Upper lobe of left lung (tissue), 6 donors: ENCODE measurements at places on chromosomes 7 and 10. TPM values are rescaled to one million over a fixed set of nuclear protein-coding genes. Genes with fewer than 3 reads are reported as not detected.

GRCh38 chr10:31620226-31621151 lies 301.5 kb downstream of the ZEB1 start:
- DNase-seq = no peak

DNA sequence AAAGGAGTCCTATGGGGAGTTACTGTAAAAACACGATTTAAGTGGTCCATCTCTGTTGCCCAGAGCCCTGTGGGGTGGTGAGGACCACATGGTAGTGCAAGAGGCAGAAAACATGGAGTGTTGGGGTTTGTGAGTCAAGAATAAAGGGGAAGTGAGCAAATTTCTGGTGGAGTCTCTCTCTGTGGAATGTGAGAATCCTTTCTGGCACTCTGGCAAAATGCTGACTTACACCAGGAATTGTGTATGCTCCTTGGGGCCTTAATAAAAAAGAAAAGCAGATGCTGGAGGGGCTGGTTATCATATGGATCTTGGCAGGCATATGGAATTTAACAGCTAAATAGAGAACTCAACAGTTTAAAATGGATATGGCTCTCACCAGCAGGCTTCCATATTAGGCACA lies 486.0 kb downstream of the TNS3 start:
- DNase-seq = no peak

DNA sequence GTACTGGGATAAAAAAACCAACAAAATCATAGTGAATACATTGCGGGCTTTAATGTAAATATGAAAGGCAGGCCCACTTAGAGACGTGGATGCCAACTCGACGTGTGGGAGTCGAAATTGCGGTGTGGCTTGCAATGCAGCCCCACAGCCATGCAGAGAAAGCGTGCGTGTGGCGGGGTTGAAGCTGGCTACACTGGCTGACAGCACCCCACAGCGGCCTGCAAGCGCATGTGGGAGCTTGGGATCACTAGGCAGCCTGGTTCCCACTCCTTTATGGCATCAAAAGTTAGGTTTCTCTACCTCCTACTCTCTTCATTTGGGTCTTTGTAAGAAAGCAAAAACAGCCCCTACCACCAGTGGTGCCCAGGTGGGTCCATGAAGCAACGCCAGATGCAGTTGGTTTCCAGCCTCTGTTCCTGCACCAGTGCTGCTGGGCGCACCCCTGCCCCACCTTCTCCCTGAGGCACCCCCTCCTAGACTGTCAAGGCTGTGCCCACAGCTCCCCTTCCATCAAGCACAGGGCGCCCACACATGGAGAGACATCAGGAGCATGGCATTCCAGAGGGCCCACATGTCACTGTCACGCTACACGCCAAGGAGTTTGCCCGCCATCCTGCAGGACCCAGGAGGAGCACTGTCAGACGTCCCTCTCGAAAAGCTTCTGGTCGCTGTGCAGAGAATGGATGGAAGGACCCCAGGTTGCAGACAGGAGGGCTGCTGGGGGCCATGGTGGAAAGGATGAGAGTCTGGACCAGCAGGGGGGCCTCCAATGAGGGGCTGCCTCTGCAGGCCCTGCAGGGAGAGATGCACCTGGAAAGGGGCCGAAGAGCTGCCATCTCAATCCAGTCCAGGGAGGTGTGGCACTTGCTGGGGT lies 142.9 kb downstream of the PAXIP1 start:
- no peak for DNase-seq

DNA sequence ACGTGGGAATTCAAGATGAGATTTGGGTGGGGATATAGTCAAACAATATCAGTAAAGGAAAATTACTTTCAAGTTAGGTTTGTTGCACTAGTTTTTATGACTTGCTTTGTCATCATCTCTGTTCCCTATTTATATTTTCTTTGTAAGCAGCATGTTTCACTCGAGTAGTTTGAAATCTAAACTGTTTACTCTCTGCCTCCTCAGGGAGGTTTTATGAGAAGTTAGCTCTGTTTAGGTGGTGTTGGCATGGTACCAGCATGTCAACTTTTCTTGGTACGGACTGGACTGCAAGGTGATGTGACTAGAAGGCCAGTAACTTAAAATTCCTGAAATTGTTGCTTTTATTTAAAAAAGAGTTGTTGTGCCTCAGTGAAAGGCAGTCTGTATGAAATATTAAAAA lies 59.2 kb upstream of the MTPN start:
- no peak for DNase-seq

DNA sequence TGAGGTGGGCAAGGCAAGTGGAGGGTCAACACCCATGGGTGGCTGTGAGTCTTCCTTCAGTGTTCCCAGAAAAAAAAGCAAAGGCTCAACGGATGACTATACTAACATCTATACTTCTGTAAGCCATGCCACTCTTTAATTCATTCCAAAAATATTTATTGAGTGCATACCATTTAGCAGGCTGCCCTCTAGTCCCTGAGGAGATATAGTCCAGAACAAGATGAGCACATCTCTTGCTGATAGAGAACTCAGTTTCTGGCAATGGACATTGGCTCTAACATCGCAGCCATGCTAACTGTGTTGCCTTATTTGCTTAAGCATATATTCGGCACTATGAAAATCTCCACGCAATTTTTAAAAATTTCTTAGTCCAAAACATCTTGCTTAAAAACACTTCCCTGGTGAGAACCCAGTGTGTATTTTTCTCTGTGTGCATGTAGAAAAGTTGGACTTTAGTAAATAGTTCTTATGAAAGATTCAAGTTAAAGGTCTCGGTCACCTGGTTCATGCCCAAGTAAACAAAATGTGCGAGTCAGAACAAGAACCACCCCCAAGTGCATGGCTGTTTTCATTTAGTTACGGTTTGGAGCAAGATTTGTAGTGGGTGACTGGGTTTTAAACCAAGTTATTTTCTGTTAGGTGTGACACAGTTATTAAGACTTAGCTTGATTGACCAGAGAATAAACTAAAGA lies 69.8 kb downstream of the MET start:
- no peak for DNase-seq

GRCh38 chr10:98892523-98892922 lies 343.1 kb downstream of the HPSE2 start:
- DNase-seq = no peak

- DNase-seq = no peak
These were observed 5.8 kb downstream of the CLCN1 start for GRCh38 chr7:143321734-143322133.

- no peak for DNase-seq
These were observed 51.7 kb downstream of the SMURF1 start for GRCh38 chr7:99092064-99092720.

DNA sequence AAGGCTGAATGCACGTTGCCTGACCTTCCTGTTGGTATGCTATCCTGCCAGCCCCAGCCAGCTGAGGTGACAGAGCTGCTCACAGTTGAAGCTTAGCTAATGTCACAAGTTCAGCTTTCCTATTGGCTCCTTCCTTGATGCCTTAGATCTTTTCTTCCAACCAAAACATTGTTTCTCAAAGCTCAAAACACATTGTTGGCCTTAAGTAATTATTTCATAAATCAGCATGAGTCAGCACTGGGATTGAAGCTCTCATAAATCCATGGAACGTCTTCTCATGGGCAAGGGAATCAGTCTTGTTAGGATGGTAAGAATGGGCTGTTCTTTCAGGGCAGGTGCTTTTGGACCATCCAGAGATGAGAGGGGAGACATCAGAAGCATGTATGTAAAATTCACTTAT lies 128.1 kb upstream of the SAMD8 start:
- DNase-seq = no peak

DNA sequence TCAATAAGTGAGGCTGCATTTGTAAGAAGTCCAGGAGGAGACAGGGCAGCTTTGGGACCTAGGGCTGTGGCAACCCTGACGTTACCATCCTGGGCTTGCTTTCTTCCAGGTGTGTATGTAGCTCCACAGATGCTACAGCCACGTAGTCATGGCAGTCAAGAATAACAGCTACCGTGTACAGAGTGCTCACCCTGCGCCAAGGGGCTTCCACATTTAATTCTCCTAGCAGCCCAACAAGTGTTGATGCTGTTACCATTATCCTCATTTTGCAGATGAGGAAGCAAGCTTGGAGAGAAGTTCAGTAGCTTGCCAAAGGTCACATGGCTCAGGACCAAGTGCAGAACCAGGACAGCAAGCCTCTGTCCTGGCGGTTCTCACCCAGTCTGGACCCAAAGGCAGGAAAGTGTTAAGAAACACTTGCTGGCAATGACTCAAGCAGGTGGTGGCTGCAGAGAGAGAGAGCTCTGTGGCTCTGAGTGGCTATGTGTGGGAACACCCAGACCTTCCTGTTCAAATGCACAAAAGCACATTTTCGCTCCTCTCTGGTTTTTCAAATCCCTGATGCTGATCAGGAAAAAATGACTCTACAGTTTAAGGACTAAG lies 89.8 kb downstream of the CREM start:
- peak; percentile 77 for DNase-seq

- DNase-seq = no peak
These were observed 928.0 kb upstream of the POT1 start for GRCh38 chr7:125857606-125858005.

DNA sequence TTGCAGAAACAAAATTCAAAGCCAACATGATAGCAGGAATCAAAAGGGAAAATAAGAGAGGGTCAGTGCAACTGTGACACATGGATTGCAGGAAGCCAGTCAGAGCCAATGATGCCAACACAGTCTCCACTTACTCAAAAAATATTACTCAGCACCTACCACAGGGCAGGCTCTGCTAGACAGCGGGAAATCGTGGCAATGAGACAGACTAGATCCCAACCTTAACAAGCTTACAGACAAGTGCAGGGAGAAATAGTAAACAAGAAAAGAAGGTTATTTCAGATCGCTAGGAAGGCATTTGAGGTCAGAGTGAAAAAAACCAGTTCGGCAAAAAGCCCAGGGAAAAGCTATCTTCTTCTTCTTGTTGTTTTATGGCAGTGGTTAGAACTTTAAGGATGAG lies 45.2 kb upstream of the NPFFR1 start:
- no peak for DNase-seq

- no peak for DNase-seq
These were observed 481.4 kb downstream of the GALNT17 start for GRCh38 chr7:71613313-71613712.

DNA sequence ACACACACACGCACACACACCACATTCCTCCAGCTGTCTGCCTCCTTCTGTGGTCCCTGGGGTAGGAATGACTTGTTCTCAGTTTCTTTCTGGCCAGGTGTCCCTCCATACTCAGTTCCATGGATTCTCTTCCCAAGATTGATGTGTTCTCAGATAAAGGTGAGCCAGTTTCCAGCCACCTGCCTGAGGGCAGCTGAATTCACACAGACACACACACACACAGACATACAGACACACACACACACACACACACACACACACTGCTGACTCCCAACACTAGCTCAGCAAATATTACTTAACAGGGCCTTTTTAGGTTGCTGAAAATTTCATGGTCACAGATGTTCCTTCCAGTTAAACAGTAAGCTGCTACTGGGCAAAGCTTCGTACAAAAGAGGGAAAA lies 45.4 kb upstream of the GDF10 start:
- DNase-seq = no peak

GRCh38 chr7:18849130-18849529 lies 268.3 kb downstream of the TWIST1 start:
- no peak for DNase-seq

DNA sequence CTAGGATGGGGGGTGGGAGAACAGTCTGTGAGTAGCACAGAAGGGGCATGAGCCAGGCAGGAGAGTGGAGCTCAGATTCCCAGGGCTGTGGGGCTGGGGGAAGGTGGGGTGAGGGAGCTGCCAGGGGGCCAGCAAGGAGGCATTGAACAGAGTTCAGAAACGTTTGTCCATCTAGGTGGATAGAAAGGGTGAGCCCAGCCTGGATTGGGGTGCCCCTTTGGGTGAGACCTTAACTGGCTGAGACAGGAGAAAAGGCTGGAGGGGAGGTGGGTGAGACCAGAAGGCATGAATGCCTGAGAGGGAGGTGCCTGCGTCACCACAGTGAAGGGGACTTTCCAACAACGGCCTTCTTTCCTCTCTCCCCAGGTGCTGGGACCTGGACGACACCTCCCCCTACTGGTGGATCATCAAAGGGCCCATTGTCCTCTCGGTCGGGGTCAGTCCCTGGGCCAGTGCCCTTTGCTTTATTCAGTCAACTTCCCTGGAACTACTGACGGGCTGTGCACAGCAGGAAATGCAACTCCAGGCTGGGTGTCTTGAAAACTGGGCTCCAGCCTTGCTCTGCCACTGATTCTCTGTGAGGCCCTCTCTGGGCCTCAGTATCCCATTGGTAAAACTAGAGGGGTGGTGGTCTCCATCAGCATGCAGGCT lies 11.0 kb downstream of the GHRHR start:
- no peak for DNase-seq

DNA sequence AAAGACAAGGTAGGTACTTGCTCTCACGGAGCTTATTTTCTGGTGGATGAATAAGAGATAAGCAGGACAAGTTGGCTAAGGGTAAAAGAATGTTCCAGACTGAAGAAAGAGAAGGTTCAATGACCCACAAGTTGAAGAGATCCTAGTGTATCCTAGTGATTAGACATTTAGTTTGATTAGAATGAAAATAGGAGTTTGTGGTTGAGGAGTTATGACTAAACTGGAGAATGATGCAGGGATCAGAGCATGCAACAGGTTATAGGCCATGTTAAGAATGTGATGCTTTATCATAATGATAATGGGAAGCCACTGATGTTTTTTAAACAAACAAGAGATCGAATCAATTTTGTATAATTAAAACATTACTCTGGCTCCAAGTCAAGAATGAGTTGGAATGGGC lies 357.2 kb downstream of the HPSE2 start:
- DNase-seq = no peak

GRCh38 chr10:15784662-15785300 lies 65.1 kb upstream of the ITGA8 start:
- no peak for DNase-seq

GRCh38 chr10:72315611-72316385 lies 38.9 kb downstream of the DNAJB12 start:
- DNase-seq = no peak

GRCh38 chr7:158430308-158431034 lies 157.2 kb downstream of the PTPRN2 start:
- DNase-seq = peak; percentile 69

- DNase-seq = peak; percentile 43
These were observed 11.7 kb upstream of the TMEM243 start for GRCh38 chr7:87231258-87231657.

- no peak for DNase-seq
These were observed 11.1 kb downstream of the ZNF316 start for GRCh38 chr7:6648066-6648814.

GRCh38 chr7:103499976-103500375 lies 54.0 kb upstream of the SLC26A5 start:
- no peak for DNase-seq

The LLCFC1 gene
- not detected for total RNA-seq

The INSYN2A gene
- total RNA-seq = not detected

The CFAP58 gene
- 0.14 TPM for total RNA-seq

The STEAP2 gene
- total RNA-seq = 6.8 TPM

The TRIM50 gene
- not detected for total RNA-seq

The ASZ1 gene
- not detected for total RNA-seq

The CUZD1 gene
- 0.79 TPM for total RNA-seq

The PNLIP gene
- total RNA-seq = not detected

The TRPV6 gene
- total RNA-seq = 0.79 TPM

The FKBP6 gene
- not detected for total RNA-seq
